ENCODE measurements at places on chromosomes 3 and 15. TPM values are rescaled to one million over a fixed set of nuclear protein-coding genes. Genes with fewer than 3 reads are reported as not detected.
A peak's percentile ranks its signal among the peaks of the same experiment; 100 is the strongest.

DNA sequence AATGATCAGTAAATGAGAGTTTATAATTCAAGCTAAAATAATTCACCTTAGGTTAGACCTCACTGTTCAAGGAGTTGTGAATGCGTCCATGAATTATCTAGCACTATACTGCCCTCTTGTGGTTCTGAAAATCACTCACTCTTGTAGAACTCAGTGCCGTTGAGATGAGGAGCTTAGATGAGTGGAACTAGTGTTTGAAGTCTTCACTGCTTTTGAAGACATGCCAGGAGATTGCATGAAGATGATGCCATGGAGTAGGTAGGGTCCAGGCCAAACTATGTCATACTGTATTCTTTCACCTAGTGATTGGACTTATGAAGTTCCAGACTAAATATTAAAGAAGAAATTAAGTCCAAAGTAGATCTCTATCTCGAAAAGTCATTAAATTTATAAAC lies 28.8 kb downstream of the LYSMD4 start:
- DNase-seq, result peak; percentile 90

Gene PAK2
- 33.5 TPM for total RNA-seq

DNA sequence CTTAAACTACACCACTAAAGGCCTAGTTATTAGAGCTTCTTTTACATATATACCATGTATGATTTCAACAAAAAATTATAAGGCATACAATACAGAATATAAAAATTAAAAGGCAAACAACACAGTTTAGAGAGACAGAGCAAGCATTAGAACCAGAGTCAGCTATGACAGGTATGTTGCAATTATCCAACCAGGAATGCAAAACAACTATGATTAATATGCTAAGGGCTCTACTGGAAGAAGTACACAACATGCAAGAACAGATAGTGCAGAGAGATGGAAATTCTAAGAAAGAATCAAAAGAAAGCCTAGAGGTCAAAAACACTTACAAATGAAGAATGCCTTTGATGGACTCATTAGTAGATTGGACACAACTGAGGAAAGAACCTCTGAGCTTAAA lies 39.6 kb downstream of the CCDC54 start:
- no peak for DNase-seq

Gene GALNT15
- not detected for total RNA-seq

Gene CCRL2
- 3.2 TPM for total RNA-seq

Gene MUC20
- 1.7 TPM for total RNA-seq

Gene LDHAL6B
- not detected for total RNA-seq

Gene NRROS
- 11.6 TPM for total RNA-seq

DNA sequence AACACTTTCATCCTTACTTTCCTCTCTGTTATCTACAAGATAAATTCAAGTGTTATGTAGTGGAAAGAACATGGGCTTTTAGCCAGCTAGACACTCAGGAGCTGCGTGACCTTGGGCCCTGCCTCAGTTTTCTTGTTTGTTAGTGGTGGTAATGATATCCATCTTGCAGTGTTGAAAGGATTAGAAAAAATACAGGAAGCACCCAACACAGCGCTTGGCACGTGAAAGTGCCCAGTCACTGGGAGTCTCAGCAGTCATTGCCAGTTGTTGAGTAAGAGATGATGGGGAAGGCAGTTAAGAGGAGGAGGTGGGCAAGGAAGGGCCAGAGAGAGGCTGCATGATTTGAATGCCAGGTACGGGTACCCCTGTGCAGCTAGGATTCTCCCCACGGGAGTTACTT lies 5.3 kb downstream of the PDIA5 start:
- no peak for DNase-seq

- DNase-seq, result peak; percentile 95
Observed at GRCh38 chr15:91528801-91529200, 324.7 kb upstream of the SLCO3A1 start.

Gene ST3GAL6
- not detected for total RNA-seq

GRCh38 chr3:144957398-144958101 lies 985.9 kb downstream of the DIPK2A start:
- no peak for DNase-seq

GRCh38 chr3:77648664-77649063 lies 608.8 kb downstream of the ROBO2 start:
- no peak for DNase-seq

- no peak for DNase-seq
Observed at GRCh38 chr15:99345832-99346462, 94.7 kb downstream of the LRRC28 start.

Gene GOLGA8G
- total RNA-seq, result not detected

Gene CCDC54
- not detected for total RNA-seq

DNA sequence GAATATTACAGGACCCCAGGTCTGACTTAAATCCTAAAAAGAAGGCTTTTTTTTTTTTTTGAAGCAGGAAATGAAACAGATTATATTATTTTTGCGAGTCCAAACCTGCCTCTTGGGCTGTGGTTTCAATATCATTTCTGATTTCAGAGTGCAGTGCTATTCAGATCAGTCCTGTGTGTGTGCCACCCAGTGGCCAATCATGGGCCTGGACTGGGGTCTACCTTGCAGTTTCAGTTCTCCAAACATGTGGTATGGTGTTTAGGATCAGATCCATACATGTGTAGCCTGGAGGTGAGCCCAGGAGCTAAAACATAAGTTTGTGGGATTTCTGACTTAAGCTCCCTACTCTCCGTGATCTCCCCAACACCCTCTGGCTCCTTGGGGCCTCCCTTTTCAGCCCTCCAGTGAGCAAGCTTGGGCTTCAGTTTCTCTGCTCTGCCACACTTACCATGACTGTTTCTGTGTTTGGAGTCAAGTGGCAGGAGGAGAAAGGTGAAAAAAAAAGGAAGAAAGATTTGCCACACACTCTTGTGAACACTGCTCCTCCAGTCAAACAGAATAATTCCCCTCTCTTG lies 12.1 kb upstream of the THSD4 start:
- DNase-seq, result no peak

GRCh38 chr3:144105542-144105941 lies 133.9 kb downstream of the DIPK2A start:
- no peak for DNase-seq

GRCh38 chr3:52527732-52528585 lies 5.7 kb downstream of the NT5DC2 start:
- no peak for DNase-seq

DNA sequence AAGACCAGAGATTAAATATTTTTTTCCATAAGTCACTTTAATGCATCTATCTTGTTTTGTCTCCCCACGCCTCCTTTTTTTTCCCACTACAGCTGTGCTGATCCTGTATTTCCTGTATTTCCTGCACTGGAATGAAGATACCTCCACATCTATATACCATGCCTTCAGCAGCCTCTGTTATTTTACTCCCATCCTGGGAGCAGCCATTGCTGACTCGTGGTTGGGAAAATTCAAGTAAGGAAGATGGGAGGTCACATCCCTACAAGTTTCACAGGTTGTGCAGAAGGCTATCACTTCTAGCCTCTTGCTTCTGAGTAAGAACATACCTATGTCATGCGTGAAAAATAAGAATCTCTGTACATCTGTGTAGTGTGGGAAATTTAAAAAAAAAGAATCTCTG lies 3.1 kb downstream of the SLC15A2 start:
- no peak for DNase-seq

- no peak for DNase-seq
Observed at GRCh38 chr15:83732770-83733169, 78.8 kb downstream of the ADAMTSL3 start.

Gene CCDC51
- total RNA-seq, result 30.0 TPM

- DNase-seq, result no peak
Observed at GRCh38 chr3:106167728-106168127, 298.9 kb upstream of the CBLB start.

Gene RAB8B
- 6.3 TPM for total RNA-seq

DNA sequence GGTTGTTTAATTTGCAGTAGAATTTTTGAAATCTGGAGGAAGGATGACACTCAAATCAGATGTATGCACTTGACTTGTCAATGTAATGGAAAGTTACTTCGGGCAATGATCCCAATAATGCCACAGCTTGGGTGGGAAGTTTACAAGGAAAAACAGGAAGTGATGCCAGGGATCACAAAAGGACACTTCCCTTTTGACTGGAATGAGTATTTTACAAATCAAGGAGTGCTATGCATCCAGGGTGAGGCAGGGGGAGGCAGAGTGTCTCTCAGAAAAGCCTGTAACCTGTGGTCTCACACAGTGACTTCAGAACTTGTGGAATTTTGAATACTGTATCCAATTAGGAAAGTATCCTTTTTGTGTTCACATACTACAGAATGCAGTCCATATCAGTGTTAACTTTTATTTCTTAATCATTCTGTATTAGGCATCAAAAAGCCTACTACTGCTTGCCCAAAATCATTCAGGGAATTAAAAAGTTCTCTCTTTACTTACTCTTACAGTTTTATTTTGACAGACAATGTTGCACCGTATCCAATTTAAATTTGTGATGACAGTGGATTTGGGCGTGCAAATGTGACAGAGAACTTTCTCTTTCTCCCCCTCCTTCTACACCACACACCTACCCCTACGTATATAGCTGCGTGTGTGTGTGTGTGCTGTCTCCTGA lies 445.1 kb downstream of the MECOM start:
- DNase-seq, result peak; percentile 7

DNA sequence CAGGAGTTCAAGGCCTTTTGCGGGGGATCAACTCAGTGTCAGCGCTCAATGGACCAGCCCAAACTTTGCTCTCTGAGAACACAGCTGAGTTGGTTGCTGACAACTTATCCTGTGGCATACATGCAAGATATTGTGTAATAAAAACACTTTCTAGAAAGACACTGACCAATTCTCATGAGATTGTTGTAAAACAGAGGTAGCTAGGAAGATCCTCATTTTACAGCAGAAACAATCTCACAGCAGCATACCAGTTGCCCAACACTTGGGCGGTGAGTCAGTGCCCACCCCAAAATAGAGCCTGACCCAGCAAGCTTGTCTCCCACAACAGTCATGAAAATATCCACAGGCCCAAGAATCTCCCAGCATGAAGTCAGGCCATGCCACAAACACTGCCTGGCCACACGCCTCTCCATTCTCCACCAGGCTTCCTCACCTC lies 18.2 kb downstream of the KLHL6 start:
- no peak for DNase-seq

DNA sequence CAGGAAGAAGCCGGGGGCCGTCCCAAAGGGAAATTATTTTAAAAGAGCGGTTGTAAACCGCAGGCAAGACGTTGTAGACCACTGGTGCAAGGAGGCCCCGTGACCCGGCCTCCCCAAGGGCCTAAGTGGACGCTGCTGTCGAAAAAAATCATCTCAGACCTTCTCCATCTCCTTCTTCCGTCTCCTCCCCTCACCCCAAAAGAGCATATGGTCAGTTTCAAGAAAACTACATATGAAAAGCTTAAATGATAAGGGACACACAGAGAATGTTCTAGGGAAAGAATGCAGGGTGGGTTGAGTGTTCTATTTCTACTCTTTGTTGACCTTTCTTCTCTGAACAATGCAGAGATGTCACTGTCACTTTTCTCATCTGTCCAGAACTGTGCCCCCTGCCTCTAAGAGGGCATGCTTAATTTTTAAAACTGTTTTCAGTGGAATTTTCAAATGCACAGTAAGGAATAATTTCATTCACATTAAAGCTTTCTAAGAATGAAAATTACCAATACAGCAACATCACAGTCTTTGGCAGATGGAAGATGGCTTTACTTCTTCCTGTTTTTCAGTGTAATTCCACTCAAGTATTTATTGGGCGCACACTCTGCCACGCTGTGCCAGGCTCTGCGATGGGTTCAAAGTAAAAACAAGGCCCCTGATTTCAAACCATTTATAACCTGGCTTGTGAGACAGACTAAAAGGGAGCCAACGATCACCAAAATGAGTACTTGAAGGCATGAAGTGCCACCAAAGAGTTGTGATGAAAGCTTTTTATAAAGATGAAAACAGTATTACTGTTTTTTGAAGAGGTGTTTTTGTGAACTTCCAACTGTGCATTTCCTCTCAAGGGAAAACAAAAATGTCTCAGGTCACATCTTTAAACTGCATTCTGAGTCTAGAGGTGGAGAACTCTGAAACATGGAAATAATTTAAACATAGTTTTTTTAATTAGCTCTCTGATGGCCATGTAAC lies 891 bp upstream of the TOP2B start:
- DNase-seq, result peak; percentile 57

GRCh38 chr3:112894258-112894657 lies 47.6 kb upstream of the CD200R1L start:
- DNase-seq, result no peak

DNA sequence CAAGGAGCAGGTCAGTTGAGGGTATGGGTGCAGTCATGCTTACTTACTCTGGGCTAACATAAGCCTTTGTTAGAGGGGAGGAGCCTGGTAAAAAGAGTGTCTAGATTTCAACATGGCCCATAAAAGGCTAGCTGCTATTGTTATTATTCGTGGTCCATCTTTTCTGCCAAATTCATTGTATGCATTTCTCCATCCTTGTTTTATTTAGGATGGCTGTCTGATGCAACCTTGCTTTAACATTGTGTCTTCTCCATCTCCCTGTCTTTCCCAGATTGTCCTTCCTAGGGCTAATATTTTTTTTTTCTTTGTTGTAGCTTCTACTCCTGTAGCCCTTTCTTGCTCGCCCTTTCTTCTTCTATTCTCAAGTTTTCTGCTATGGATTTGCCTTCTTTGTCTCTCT lies 12.6 kb downstream of the RBMS3 start:
- no peak for DNase-seq

- no peak for DNase-seq
Observed at GRCh38 chr3:118943597-118943996, 91.0 kb downstream of the IGSF11 start.

Gene ALCAM
- 0.49 TPM for total RNA-seq

GRCh38 chr3:21613372-21614070 lies 137.5 kb downstream of the ZNF385D start:
- DNase-seq, result no peak

- DNase-seq, result no peak
Observed at GRCh38 chr3:175590745-175591144, 731.6 kb downstream of the NAALADL2 start.

Gene SMCO1
- total RNA-seq, result not detected

- DNase-seq, result no peak
Observed at GRCh38 chr3:88641033-88641604, 466.3 kb upstream of the EPHA3 start.

GRCh38 chr3:145005427-145005826 lies 1033.8 kb downstream of the DIPK2A start:
- DNase-seq, result no peak

GRCh38 chr3:50211930-50212329 lies 6.9 kb downstream of the SLC38A3 start:
- DNase-seq, result no peak

Gene KATNBL1
- 75.6 TPM for total RNA-seq

- DNase-seq, result no peak
Observed at GRCh38 chr3:41987627-41988026, 25.7 kb upstream of the ULK4 start.

DNA sequence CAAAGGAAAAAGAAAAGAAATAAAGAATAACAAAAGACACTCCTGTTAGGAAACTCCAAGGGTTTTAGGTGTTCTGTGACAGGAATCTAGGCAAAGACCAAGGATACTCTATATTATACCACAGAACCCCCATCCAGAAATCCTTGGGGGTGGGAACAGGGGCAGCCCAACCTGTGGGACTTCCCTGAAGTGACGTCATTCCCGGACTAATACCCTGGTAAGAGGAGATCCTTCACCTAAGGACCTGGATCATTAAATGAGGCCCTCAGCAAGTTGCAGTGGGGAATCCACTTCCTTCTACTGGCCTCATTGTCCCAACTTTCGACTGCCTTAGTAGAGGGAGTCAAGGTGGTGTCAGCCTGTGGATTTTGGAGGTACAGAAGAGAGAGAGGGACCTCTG lies 41.1 kb upstream of the ZNF148 start:
- no peak for DNase-seq

Gene ZBTB20
- total RNA-seq, result 0.10 TPM

Gene TM4SF1
- total RNA-seq, result 1,132 TPM

GRCh38 chr3:72972706-72973030 lies 23.9 kb upstream of the PPP4R2 start:
- DNase-seq, result no peak

Gene CELSR3
- total RNA-seq, result 4.6 TPM

Gene CCR8
- not detected for total RNA-seq

- DNase-seq, result no peak
Observed at GRCh38 chr3:131731709-131732108, 228.9 kb upstream of the MRPL3 start.

All from G401 (cell line).